ENCODE measurements at places on chromosomes 4 and X.

- DNase-seq = no peak
Observed at GRCh38 chr4:77819404-77819842, 255 bp upstream of the CNOT6L start.

GRCh38 chr4:153634738-153635353 is 49.2 kb upstream of the TLR2 start:
- DNase-seq = no peak

DNA sequence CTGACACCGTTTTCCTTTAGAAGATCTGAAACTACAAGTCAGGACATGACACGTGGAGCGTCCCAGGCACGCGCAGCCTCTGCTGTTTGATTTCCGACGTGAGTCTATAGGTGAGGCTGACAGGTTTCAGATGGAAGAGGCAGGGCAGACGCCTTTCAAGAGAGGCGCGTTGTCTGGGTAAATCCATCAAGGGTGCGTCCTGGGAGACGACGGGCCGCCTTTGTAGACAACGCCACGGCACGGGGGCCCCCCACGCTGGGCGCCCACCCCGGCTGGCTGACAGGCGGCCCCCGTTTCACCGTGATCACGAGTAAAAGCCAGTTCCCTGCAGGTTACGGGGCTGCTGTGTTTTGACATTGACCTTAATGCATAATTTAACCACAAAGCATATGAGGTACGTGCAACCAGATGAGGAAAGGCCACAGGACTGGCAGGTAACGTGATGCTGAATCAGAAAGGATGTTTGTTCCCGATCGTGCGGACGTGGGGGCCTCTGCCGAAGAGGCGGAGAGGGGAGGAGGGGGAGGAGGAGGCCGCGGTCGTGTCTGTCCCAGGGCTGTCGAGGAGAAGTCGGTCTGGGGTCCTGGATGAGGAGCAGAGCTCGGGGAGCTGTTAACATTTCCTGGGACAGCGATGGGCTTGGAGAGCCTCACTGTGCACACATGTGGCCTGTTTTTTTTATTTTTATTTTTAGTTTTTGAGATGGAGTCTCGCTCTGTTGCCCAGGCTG is 51.1 kb upstream of the PPP2R3B start:
- DNase-seq = no peak

DNA sequence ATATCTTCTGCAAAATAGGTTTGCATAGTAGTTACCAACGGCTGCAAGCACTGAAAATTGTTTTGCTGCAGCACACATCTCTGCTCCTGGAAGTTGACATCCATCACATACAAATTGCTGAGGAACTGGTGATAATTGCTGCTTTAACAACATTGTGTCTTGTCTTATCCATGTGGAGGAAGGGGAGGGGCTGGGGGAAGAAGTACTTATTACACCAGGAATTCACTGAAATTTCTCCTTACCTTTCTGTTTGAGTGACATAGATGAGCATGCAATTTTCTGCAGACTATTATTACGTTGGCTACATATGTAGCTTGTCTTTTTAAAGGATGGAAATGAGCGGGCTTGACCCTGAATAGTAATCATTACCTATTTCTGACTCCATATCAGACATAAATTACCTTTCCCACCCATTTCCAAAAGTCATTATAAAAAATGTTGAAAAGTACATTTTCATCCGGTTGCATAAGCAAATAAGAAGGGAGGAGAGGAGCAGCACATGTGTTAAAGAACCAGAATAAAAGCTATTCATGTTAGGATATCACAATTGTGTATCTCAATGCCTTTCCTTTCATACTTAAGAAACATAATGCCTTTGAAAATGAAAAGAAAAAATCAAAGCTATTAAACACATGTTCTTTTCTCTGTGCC is 1905.6 kb downstream of the PCDH7 start:
- DNase-seq = no peak

DNA sequence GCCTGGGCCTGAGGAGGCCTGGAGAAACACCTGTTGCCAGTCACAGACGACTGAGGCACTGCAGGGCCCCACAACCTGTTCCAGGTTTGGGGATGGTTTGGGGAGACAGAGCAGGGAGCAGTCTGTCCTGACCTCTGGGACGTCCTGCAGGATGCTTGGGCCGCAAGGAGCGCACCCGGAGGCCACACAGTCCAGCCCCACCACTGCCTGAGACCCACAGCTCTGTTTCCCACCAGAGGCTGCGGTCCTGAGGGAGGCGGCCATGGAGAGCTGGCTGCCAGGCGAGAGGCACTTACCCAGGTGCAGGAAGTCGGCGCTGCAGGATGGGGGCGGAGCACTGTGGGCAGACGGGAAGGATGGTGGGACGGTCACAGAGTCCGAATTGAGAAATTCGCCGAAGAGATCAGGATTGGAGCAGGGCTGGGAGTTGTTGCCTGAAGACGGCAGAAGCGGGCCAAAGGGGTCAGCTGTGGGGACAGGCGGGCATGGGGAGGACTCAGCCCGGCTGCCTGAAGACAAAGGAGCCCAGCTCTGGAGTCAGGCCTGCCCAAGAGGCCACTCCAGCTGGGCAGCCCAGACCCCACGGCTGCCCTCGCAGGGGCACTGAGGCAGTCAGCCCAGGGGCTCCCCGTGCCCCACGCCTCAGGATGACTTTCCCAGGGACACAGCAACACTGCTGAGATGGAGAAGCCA is 40.3 kb upstream of the CPLX1 start:
- DNase-seq = no peak

- DNase-seq = no peak
Observed at GRCh38 chr4:14863418-14864364, 138.6 kb upstream of the CPEB2 start.

GRCh38 chrX:104707572-104707971 is 141.6 kb downstream of the IL1RAPL2 start:
- no peak for DNase-seq

- DNase-seq = no peak
Observed at GRCh38 chr4:1366371-1367229, 19.6 kb downstream of the UVSSA start.

DNA sequence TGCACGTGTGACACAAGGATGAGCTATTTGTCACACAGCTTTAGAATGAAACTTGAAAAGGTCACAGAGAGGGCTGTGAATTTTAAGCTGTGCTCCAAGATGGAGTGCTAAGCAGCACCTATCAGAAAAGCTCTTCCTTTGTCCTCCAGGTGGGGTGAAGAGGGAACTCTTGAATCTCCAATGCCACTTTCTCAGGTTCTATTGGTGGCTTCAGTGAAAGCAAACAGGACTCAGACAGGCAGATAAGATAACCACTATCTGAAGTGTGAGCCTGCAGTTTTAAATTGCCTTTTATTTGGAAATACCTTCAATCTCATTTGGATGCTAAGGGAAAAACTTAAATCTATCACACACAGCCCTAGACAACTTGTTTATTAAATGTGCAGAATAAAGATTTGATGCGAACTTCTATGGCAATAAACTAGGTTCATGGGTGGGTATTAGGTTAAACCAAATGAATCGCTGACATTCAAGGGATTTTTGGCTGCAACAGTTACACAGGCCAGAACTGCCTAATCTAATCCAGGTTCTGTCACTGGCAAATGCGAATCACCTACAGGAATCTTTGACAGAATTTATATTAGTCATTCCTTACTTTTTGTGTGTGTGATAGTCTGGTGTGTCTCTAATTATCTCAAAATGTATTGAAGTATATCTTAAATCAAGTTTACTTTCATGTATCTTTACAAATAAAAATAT is 13.6 kb upstream of the PDGFRA start:
- no peak for DNase-seq

DNA sequence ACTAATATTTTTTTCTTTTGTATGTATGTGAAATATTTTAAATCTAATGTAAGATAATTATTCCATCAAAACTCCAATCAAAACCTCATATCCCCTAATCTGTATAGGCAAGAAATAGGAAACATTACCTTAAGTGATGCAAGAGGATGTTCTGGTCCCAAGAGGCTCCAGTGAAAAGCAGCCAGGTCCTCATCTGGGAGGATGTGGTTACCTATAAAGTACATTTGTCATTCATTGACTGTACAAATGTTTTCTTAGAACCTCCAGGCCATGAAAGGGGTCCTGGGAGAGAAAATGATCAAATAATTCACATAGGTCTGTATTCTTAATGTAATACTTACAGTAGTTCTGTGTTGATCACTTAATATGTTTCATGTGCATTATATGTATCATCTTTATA is 25.5 kb downstream of the FAM120C start:
- no peak for DNase-seq

Measured in stimulated activated CD8-positive, alpha-beta memory T cell treated with anti-CD3 and anti-CD28 coated beads, Interleukin-4, amount 100 ng/mL, for 4 hours (primary cell).